ENCODE measurements at places on chromosomes 3 and 15.

- DNase-seq: no peak
Observed at GRCh38 chr15:69546182-69546581, 93.6 kb downstream of the RPLP1 start.

GRCh38 chr15:42165106-42165505, 8.7 kb upstream of the PLA2G4F start:
- DNase-seq: no peak

- no peak for DNase-seq
Observed at GRCh38 chr3:157427901-157428300, 8.7 kb upstream of the PTX3 start.

- no peak for DNase-seq
Observed at GRCh38 chr3:12180218-12180617, 21.5 kb upstream of the TIMP4 start.
